ENCODE measurements at places on chromosomes 3 and 15.

GRCh38 chr3:72171946-72172345, 387.0 kb upstream of the PROK2 start:
- no peak for DNase-seq

- no peak for DNase-seq
These were observed 255.9 kb downstream of the XXYLT1 start for GRCh38 chr3:195015021-195015420.

DNA sequence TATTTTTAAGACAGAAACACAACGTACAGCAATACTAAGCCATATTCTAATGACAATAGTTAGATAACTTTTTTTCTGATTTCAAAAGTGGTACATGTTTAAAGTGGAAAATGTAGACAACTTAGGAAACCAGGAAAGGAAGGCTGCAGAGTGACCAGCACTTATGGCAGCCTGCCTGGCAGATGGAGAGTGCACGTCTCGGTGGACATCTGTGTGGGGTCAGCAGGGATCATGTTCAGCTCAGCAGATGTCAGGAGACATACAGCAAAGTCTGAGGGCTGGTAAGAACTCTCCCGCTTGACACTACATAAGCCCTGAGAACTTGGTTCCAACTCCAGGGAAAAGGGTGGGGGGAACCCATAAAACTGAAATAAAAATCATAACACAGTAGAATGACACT, 128.6 kb upstream of the ADPGK start:
- no peak for DNase-seq

DNA sequence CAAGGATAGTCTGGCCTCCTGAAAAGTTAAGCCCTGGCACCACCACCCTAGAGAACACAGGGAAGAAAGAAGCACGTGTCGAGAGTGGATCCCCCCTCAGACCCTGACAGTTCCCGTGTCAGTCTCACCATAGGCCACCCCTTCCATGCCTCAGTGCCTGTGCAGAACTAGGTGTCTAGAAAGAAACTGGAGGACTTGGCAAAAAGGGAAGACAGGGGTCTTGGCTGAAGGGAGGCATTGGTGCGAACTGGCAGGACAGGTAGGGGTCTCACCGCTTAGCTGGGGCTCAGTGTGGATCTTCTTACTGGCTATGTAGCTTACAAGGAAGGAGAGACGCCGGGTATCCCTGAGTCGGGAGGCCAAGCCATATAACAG, 518 bp downstream of the QARS1 start:
- DNase-seq, result no peak

- DNase-seq, result no peak
These were observed 84.0 kb downstream of the LIPC start for GRCh38 chr15:58515807-58516206.

DNA sequence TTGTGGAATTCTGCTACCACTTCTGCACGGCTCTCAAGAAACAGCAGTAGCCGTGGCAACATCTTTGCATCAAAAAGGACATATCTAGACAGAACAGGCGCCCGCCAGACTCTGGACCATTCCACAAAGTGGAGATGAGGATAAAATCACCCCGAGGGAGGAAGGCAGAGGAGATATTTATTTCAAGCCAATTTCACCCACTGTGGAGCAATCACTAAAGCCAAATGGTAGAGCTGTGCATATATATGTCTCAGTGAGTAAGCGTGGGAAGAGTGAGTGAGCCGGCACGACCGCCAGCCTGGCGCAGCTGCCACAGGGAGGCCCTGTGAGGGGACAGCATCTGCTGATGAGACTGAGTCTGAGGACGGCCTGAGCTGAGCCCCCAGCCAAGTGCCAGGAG, 111.3 kb downstream of the MEGF11 start:
- no peak for DNase-seq

GRCh38 chr15:66684136-66684681, 17.8 kb upstream of the SMAD6 start:
- DNase-seq, result no peak

- DNase-seq, result no peak
These were observed 23.1 kb upstream of the CMC1 start for GRCh38 chr3:28218071-28218916.

DNA sequence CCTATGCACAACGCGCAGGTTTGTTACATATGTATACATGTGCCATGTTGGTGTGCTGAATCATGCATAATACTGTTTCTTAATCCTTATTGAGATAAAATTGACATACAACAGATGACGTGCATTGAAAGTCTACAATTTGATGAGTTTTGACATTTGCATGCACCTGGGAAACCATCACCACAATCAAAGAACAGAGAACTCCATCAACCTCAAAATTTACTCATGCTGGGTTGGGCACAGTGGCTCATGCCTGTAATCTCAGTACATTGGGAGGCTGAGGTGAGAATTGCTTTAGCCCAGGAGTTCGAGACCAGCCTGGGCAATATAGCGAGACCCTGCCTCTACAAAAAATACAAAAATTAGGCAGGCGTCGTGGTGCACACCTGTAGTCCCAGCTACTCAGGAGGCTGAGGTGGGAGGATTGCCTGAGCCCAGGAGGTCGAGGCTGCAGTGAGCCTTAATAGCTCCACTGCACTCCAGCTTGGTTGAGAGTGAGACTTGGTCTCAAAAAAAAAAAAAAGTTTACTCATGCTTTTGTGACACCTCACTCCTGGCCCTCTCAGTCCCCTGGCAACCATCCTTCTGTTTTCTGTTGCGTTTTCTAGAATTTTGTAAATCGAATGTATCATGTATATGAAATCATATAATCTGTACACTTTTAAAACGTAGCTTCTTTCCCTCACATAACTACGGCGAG, 56.6 kb downstream of the BHLHE40 start:
- no peak for DNase-seq

- no peak for DNase-seq
These were observed 194.4 kb upstream of the GBE1 start for GRCh38 chr3:81955878-81956277.

DNA sequence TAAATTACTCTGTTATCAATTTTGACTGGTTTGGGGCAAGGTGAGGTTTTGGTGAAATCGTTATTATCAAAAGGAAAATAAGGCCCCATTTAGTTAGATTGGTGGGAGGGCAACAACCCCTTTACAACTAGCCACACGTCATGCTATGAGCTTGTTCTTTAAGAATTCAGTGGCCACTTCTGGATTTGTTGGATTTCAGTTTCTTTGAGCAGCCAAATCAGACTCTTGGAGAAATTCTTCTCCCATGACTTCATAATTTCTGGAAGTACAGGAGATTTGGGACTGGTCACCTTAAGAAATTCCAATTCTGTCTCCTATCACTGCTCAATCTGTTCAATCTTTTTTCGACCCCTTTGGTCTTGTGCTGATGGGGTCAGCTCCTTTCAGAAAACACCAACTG, 14.8 kb upstream of the WNT5A start:
- no peak for DNase-seq

GRCh38 chr3:183534249-183534648, 21.3 kb downstream of the KLHL6 start:
- DNase-seq, result no peak

- DNase-seq, result no peak
These were observed 958.7 kb downstream of the AGBL1 start for GRCh38 chr15:87038404-87038803.

DNA sequence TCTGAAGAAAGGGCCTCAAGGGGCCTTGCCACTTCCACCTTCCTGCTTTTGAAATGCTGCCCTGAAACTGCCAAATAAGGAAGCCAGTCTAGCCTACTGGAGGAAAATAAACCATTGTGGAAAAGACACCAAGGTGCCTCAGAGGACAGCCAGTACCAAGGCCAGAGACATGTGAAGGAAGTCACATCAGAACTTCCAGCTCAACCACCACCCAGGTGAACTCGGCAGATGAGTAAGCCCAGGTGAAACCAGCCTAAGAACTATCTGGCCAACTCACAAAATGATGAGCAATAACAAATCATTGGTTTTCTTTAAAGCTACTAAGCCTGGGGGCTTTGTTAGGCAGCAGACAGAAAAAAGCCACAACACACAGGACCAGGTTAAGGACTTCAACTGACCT, 103.0 kb downstream of the MAGI1 start:
- no peak for DNase-seq

DNA sequence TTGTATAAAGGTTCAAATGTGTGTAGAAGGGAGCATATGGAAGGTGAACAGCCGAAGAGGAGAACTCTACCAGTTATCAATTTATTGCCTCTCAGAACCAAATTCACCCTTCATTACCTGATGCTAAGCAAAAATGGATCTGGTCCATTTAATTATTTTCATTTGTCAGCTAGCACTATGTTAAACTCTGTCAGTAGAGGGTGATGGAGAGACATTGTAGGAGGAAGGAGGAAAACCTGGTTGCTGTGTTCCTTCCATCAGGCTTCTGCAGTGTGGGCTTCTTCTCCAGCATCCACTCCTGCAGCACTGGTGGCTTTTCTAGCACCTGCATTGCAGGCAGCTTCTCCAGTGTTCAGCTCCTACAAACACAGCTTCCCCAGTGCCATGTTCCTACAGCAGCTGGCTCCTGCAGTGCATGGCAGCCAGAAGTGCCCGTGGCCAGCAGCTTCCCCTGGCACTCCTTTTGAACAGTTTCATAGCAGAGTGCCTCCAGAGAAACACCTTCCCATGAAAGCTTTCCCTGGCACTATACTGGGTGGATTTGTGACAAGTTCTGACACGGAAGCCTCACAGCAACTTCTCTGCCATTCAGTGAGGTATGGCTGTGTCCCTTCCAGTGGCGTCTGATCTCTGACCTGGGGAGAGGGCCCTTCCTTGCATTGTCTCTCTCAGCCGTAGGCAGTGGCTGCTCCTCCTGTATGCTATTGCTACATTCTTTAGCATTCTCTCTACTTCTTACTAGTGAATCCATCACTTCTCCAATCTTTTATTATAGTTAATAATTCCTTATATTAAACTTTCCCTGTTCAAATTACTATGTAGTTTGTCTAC, 14.6 kb upstream of the IL17RD start:
- no peak for DNase-seq

- DNase-seq, result no peak
These were observed 3.0 kb downstream of the ARHGAP31 start for GRCh38 chr3:119297169-119297568.

GRCh38 chr15:27707257-27707656, 391.9 kb downstream of the OCA2 start:
- peak; percentile 31 for DNase-seq

DNA sequence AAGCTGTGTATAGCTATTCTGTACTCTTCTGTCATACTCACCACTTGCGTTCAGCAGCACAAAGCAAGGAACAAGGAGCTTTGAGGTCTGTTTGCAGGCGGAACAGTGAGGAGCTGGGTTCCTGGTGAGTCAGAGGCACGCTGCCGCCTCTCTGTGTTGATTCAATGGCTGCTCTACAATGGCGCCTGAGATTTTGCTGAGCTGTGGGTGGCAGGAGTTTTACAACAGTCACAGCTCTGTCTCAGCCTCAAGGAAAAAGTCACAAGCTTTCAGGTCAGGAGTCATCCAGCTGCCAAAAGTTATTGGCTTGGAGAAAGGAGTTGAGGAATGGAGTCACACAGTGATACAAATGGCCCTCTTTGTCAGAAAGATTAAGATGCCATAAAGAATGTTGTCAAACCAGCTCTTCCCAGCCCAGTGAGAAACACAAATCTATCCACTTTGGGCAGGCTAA, 98.1 kb downstream of the SSR3 start:
- no peak for DNase-seq

GRCh38 chr15:68249058-68249713, 19.7 kb upstream of the CLN6 start:
- no peak for DNase-seq

DNA sequence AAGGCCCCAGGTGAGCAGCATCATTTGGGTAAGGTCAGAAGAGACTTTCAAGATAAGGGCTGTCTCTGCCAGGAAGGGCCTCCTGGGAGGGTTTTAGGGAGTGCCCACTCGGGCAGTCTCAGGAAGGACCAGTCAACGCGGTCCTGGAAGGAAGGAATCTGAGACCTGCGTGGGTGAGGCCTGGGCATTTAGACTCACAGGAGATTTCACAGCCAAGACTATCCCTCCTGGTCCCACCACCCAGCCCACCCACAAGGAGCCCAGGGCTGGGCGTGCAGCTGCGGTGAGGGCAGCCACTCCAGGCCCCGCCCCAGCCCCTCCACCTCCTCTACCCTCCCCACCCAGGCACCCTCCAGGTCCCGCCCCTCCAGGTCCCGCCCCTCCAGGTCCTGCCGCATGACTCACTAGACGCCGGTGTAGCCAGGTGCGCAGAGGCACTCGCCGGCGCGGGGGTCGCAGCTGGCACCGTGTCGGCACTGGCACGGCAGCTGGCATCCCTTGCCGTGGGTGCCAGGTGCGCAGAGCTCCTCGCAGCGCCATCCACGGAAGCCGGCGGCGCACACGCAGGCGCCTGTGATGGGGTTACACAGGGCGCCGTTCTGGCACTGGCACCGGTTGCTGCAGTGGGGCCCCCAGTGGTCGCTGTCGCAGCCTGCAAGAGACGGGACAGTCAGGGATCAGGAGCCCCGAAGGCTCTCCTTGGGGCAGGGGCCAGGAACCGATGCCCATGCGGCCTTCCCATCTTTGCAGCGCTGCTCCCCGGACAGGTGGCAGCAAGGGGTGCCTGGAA, 112.7 kb downstream of the RAB11A start:
- DNase-seq, result peak; percentile 93

DNA sequence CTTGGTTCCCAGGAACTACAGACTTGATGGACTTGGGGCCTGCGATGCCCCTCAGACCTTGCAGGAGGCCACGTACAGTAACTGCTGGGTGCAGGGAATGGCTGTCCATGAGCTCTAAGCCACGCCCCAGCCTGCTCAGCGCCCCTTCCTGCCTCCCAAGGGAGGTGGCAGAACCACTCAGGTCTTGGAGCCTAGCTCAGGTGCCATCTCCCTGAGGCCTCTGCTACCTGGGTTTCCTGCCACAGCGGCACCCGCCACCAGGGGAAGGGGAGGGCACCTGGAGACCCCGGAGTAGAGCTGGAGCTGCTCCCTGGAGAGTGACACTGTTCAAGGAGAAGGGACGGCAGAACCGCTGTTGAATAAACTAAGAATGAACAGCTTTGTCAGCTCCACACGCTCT, 77.8 kb upstream of the RPL32 start:
- no peak for DNase-seq

DNA sequence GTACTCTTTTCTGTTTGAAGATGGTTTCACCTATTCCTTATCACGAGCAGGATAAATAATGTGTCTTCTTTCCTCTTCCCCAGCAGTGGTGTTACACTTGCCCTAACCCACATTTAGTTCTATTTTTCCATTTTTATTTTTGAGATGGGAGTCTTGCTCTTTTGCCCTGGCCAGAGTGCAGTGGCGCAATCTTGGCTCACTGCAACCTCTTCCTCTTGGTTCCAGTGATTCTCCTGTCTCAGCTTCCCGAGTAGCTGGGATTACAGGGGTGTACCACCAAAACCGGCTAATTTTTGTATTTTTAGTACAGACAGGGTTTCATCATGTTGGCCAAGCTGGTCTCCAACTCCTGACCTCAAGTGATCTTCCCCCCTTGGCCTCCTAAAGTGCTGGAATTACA, 372.4 kb downstream of the FOXP1 start:
- no peak for DNase-seq

- no peak for DNase-seq
These were observed 28.9 kb downstream of the MGA start for GRCh38 chr15:41689083-41689482.

Data from COR-L47 (cell line).